ENCODE measurements at places on chromosomes 11 and 22.

- no peak for DNase-seq
Measured at GRCh38 chr11:94560834-94561233, 6.3 kb upstream of the PIWIL4 start.

- peak; percentile 92 for DNase-seq
Measured at GRCh38 chr11:115464269-115464668, 39.9 kb downstream of the CADM1 start.

- no peak for DNase-seq
Measured at GRCh38 chr11:66002648-66003225, 434 bp downstream of the BANF1 start.

GRCh38 chr11:1530686-1531448 is 41.2 kb downstream of the DUSP8 start:
- DNase-seq = no peak

GRCh38 chr11:77604281-77604680 is 14.5 kb downstream of the AQP11 start:
- DNase-seq = no peak

DNA sequence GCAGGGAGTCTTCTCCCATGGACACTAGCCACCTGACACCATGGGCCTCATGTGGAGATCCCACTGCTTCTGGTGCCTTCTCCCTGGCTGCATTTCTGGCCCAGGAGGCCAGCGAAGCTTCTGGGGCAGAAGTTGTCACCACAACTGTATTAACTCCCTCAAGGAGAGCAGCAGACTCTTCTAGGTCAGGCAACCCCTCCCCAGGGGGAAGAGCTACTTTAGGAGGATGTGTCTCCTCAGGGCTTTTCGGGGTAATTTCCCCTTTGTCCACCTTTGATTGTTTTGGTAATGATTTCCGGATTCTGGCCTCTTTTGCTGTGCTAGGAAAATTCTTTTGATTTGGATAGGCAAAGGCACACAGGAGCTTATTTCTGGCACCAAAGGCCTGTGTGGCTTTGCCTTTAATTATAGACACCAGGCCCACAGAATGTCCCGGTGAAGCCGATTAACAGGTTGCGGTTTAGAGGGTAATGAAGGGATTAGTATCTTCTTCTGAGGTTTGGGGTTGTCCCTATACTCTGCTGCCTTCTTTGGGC is 8.9 kb upstream of the UCP2 start:
- DNase-seq = no peak

DNA sequence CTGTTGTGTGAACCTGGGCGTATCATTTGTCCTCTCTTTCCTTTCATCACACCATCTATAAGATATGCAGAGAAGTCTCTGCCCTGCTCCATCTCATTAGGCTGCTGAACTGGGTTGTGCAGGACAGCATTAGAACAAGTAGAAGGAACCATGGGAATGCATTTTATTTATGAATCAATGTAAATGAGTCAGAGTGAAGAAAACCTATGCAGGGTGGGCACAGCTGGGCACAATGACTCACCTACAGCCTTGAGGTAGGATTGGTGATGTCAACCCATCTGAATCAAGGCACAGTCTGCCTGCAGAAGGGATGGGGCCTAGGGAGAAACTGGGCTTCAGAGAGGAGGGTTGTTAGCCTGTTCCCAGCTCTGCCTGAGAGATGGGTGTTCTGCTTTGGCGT is 123.4 kb downstream of the CSNK2A3 start:
- DNase-seq = no peak

DNA sequence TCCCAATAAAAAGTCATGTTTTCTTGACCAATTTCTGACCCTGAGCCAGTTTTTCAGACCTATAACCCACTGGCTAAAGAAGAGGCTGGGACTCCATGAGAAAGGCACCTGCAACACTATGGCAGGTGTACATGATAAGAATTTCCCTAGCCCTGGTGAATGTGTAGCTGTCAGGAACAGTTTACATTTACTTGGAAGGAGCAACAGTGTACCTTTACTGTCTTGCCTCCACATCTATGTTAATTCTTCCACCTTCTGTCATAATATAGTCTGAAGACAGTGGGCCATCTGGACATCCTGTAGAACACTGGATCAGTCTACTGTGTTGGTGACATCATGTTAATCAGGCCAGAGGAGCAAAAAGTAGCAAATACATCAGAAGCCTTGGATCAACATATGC is 72.1 kb upstream of the CD82 start:
- DNase-seq = no peak

Data from fibroblast of upper back skin (primary cell).